Cortex of kidney (tissue), 1 donor: ENCODE measurements at places on chromosomes 3 and 15.

GRCh38 chr3:194672876-194673275 is 885 bp upstream of the LSG1 start:
- no peak for DNase-seq

GRCh38 chr3:5191555-5192304 is 4.2 kb downstream of the EDEM1 start:
- no peak for DNase-seq

GRCh38 chr3:56980243-56980642 is 80.2 kb upstream of the SPATA12 start:
- DNase-seq, result no peak

- no peak for DNase-seq
These were observed 23.1 kb upstream of the TSEN2 start for GRCh38 chr3:12461097-12461649.
